Breast epithelium (tissue), 4 donors: ENCODE measurements at places on chromosomes 11 and 22. TPM values are rescaled to one million over a fixed set of nuclear protein-coding genes. Genes with fewer than 3 reads are reported as not detected.
A peak's percentile ranks its signal among the peaks of the same experiment; 100 is the strongest.

Gene APLNR
- 0.44 TPM for total RNA-seq

Gene CASP5
- total RNA-seq: not detected

Gene OR6T1
- total RNA-seq: not detected

Gene CCDC73
- total RNA-seq: 0.33 TPM

Gene GRK3
- total RNA-seq: 49.1 TPM

Gene OR4S2
- not detected for total RNA-seq

Gene NXPE1
- total RNA-seq: not detected

Gene PDE3B
- total RNA-seq: 17.3 TPM

GRCh38 chr11:133619397-133619796 lies 87.1 kb upstream of the OPCML start:
- no peak for DNase-seq
- no peaks in the 10 kb centered on the region for H3K36me3 ChIP-seq
- no peaks in the 10 kb centered on the region for H3K4me1 ChIP-seq
- no peak overlapping the region for H3K4me3 ChIP-seq

- no peaks in the 10 kb centered on the region for H3K27me3 ChIP-seq
- no peak overlapping the region for H3K27ac ChIP-seq
- H3K4me3 ChIP-seq: no peak overlapping the region
- no peaks in the 10 kb centered on the region for H3K36me3 ChIP-seq
- H3K4me1 ChIP-seq: no peaks in the 10 kb centered on the region
Measured at GRCh38 chr11:61874377-61874809, 17.0 kb downstream of the FADS3 start.

- H3K27me3 ChIP-seq: no peaks in the 10 kb centered on the region
- H3K4me3 ChIP-seq: no peak overlapping the region
- peak; percentile 71 for DNase-seq
- H3K36me3 ChIP-seq: no peaks in the 10 kb centered on the region
- H3K27ac ChIP-seq: peak overlapping the region; percentile 93
Measured at GRCh38 chr22:37898441-37899181, 7.5 kb upstream of the MICALL1 start.

DNA sequence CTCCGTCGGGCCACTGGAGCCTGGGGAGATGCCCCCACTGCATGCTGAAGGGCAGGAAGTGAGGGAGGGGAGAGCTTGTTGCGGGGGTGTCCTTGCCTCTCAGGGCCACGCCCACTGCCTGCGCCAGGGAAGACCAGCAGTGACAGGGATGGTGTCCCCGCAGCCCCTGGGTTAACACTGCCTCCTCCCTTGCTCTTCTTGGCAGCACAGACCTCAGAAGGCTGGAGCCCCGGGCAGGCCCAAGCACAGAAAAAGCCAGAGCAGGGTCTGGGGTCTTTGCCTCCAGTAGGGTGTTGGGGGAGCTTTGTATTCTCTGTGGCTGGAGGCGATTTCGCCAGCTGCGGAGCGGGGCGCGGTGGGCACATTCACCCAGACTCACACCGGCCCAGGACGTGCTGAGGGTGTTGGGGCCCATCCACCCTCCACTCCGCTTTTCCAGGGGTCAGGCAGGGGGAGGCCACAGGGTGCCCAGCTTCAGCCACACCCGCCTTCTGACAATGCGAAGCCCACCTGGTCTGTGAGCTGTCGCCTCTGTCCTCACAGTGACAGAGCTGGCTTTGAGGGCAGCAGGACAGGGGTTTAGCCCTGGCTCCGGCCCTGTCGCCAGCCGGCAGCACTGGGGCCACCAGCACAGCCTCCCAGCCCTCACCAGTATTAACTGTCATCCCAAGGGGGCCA lies 83.7 kb downstream of the CDKN1C start:
- H3K4me3 ChIP-seq: no peak overlapping the region
- peaks cover 3% of the 10 kb centered on the region for H3K4me1 ChIP-seq
- H3K27me3 ChIP-seq: no peaks in the 10 kb centered on the region

DNA sequence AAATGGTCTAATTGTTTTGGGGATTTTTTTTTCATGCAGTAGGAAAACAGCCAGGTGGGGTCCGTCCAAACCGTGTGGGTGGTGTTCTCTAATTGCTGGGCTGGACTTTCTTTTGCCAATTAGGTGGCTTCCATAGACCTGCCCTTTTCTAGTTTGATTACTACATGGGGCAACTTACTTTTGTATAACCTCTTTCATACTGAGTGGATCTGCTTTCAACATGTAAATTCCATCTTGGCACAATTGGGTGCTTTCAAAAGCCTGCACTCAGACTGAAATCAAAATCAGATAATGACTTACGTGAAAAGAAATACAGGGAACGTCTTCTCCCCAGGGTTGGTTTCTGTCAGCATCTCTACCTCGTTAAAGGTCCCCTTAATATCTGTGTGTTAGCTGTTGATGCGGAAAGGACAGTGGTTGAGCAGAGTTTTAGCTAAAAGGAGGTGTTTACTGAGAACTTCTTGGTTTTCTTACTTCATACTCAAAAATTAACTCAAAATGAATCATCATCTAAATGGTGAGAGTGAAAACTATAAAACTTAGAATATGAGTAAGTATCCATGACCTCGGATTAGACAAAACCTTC lies 72.1 kb downstream of the BARX2 start:
- no peaks in the 10 kb centered on the region for H3K4me1 ChIP-seq
- no peak overlapping the region for H3K4me3 ChIP-seq
- no peaks in the 10 kb centered on the region for H3K27me3 ChIP-seq
- H3K27ac ChIP-seq: no peak overlapping the region
- DNase-seq: no peak
- no peaks in the 10 kb centered on the region for H3K36me3 ChIP-seq
